ENCODE measurements at places on chromosomes 16 and 17.

DNA sequence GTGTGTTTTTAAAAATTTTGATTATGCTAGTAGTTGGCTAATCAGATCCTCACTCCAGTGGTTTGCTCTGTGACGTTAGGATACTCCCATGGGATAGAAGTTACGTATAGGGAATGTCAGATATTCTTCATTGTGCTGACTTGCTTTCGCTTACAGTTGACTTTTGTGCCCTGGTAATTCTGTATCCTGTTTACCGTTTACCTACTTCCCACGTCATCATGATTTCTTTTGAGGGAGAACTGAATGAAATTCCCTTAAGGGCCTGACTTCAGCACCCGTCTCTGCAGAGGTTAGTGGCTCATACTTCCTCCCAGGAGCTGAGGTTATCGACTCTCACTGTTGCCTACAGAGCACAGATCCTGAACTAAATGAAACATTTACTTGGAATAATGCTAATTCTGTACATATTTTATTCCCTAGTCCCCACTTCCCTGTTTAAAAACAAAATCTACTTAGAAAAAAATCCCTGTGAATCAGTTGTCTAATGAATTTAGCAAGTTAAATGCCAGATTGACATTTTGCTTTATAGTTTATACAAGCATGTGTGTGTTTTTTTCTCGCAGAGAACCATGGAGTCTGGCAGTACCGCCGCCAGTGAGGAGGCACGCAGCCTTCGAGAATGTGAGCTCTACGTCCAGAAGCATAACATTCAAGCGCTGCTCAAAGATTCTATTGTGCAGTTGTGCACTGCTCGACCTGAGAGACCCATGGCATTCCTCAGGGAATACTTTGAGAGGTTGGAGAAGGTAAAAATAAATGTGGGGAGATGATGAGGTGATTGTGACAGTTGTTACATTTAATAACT, 2.8 kb downstream of the PRKAR1A start:
- DNase-seq, result no peak

DNA sequence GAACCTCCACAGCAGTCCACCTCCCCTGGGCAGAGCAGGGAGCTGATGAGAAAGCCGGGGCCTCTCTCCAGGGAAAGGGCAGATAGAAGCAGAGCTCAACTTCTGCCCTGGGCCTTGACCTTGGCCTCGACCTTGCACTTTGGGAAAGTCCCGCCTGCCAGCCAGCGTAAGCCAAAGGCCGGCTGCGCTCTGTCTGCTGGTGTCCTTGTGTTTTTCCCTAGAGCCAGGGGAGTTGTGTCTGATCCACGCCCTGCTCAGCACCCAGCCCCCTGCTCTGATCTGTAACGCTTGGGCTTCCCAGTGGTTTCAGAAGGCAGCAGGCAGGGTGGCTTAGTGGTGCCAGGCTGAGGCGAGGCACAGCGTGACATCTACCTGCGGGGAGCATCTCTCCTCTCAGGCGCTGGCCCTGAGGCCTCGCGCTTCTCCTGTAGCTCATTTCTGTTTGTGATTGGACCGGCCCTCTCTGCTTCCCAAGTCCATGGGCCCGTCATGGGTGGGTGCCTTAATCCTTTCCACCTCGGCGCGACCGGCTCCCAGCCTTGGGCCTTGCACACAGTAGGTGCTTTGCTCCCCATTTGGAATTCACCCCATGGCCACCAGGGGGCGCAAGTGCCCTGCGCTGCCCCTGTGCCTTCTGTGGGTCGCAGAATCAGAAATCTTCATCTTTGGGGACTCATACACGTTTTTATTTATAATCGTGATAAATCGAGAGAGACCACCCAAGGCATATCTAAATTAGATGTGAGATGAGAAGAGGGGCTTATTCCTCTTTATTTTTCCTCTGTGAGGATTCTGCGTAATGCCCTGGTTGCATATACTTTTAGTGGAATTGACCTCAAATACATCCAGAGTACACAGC, 24.2 kb downstream of the SGSH start:
- peak; percentile 52 for DNase-seq

GRCh38 chr16:49632795-49633184, 223.1 kb downstream of the ZNF423 start:
- no peak for DNase-seq

DNA sequence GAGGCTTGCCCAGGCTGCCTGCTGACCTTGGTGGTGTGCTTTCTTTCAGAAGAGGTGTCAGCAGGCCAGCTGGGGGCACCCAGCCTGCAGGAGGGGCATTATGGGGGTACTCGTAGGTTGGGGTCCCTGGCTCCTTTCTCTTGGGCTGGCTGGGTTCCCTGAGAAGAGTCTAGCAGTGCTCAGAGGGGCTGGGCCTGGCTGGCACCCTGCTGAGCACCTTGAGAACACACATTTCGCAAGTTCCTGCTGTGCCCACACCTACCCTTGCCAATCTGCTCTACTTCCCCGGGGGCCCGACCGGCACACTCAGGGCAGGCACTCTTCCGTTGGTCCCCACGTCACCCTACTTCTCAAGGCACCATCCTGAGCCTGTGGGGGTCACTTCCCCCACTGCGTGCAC, 5.1 kb downstream of the CEMP1 start:
- DNase-seq, result no peak

- no peak for DNase-seq
These were observed 147.1 kb downstream of the TANC2 start for GRCh38 chr17:63113167-63113566.

DNA sequence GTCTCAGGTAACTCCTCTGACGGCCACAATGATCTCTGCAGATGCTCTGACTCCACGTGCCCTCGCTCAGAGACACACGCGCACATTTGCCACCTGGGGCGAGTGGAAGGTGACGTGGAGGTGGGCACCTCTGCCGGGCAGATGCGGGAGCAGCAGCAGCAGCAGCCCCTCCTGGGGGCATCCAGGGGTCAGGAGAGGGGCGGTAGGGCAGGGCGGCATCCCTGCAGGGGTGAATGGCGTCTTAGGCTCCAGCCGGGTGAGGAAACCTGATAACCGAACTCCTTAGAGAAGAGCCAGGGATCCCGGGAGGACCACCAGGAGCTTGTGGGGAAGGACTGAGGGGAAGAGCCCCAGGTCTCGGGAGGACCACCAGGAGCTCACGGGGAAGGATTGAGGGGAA, 34.6 kb upstream of the CDH15 start:
- DNase-seq, result no peak
